ENCODE measurements at places on chromosomes 16 and 17.

DNA sequence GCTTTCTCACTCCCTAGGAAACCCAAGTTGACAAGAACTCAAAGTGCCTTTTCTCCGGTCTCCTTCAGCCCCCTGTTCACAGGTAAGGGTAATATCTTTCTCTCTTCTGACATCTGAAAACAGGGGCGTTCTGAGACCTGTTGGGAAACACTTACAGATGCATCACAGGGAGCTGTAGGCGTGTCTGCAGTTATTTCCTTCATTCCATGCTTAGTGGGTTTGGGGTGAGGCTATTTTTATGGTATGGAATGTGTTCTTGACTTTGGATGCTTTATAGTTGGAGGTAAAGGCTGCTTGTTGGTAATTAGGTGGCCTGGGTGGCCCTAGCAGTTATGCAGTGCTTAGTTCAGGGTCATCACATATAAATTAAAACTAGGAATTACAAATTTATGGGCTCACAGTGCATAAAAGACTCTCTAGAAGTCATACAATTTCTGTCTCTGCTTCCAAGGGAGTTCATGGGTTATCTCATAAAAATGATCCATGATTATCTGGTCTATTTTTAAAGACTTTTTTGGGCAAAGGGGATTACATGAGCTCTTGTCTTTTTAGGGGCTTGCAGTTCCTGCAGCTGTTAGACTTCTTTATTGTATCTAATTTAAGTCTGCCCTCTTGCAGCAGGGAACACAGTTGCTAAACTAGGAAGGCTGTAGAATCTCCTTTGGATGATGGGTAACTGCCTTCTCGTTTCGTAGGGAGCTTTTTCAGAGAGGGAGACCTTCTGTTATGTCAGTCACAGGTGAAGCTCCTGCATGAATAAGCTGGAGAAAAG is 10.2 kb downstream of the SOCS7 start:
- DNase-seq: no peak

DNA sequence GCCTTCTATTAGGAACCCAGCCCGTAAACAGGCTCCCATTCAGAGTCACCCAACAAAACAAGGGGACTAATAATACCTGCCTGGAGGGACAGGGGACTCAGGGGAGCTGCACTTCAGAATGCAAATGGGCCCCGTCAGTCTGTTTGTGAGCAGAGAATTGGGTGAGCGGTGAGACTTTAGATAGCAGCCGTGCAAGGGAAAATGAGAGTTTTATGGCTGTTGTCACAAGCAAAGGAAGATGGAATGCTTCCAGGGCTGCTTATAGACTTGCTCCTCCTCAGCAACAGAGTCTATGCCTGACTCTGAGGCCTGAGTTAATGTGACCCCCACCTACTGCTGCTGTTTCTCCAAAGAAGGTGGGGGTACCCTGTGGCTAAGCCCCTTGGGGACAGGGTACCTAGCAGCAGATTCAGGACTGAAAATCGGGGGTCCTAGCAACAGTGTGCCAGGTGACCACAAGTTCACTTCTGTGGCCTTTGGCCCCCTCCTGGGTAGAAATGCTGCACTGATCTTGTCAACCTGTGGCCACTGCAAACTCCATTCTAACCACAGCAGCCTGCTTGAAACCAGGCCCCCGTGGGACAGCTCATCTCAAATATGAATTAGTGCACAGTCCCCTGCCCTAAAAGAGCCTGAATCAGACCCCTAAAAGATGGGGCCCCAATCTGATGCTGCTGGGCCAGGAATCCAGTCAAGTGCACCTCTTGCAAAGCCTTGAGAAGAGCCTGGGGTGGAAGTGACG is 126.4 kb downstream of the C16orf78 start:
- DNase-seq: no peak

DNA sequence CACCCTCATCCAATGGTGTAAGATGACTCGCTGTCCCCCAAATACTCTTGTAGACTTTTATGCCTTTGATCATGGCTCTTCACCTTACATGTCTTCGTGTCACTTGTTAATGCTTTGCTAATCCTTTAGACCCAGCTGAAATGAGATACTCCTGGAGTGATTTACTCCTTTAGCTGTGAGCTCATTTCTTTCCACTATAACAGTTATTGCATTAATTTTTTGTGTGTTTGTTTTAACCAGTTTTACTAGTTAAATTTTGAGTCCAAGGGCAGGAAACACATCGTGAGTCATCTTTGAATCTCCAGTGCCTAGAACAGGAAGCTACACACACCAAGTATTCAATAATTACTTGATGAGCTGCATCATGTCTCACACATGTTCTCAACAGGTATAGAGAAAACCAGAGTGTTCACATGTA is 6.5 kb upstream of the CTCF start:
- DNase-seq: no peak

- no peak for DNase-seq
These were observed 25.0 kb downstream of the ZNF469 start for GRCh38 chr16:88407807-88408206.

- no peak for DNase-seq
These were observed 11.2 kb downstream of the ZNF771 start for GRCh38 chr16:30418350-30419181.

- peak; percentile 89 for DNase-seq
These were observed 2.0 kb downstream of the KDM6B start for GRCh38 chr17:7835814-7836595.

GRCh38 chr17:81518785-81519283 is 6.2 kb upstream of the ACTG1 start:
- DNase-seq: no peak

DNA sequence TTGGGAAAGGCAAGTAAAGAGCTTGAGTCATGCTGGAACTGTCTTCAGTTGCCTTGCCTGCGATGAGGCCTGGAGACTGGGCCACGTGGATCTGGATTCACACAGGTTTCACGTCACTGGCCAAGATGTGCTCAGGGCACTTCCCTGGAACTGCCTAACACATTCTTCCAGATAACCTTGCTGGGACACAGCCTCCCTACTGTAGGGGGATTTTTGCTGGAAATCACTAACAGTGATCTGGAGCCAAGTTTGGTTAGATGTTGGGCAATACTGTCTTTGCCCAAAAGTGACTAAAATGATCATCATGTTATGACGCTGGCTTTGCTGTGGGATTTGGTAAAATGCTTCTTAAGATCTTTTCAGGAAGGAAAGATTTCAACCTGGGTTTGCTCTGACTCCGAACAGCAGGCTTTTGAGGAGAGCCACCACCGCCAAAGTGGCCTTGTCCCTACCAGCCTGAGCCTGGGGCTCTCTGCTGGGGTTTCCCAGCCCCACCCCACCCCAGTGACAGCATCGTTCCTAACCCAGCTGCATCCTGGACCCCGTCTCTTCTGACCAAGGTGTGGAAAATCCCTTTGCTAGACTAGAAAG is 14.7 kb downstream of the C1QTNF1 start:
- no peak for DNase-seq

DNA sequence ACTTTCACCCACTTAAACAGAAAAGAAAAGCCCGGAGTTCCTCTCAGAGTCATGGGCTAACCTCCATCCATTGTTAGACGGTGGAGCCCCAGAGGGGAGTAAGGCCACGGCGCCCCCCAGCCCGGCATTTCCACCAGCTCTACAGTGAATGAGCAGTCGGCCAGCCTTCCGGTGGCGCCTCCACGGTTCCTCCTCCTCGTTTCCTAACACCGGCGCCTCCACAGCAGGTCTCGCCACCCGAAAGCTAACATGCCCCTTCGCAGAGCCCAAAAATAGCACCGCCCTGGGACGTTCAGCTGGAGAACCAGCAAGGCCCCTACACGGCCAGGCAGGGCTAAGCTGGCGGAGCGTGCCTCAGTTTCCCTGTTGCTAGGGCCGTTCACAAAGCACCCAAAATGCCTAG is 858 bp downstream of the MMD start:
- no peak for DNase-seq

GRCh38 chr16:57374067-57374534 is 1.8 kb downstream of the CX3CL1 start:
- no peak for DNase-seq

DNA sequence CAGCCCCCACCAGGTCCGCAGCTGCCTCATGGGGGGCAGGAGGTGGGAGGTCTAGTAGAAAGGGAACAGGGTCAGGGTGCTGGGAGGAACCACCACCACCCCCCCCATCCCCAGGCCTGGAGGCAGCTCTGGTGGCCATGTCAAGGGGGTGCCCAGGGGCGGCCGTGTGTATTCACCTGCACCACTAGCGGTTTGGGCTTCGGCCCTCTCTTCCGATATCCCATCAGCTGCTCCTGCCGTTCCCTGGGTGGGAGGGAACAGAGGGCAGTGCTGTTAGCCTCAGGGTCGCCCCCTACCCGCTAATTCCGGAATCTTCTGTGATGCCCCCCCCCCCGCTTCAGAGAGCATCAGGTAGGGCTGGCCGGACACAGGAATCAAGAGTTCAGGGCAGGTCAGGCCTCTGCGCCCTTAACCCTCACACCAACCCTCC is 3.8 kb downstream of the CBX4 start:
- DNase-seq: no peak

GRCh38 chr16:24009098-24009497 is 173.3 kb downstream of the PRKCB start:
- DNase-seq: no peak

DNA sequence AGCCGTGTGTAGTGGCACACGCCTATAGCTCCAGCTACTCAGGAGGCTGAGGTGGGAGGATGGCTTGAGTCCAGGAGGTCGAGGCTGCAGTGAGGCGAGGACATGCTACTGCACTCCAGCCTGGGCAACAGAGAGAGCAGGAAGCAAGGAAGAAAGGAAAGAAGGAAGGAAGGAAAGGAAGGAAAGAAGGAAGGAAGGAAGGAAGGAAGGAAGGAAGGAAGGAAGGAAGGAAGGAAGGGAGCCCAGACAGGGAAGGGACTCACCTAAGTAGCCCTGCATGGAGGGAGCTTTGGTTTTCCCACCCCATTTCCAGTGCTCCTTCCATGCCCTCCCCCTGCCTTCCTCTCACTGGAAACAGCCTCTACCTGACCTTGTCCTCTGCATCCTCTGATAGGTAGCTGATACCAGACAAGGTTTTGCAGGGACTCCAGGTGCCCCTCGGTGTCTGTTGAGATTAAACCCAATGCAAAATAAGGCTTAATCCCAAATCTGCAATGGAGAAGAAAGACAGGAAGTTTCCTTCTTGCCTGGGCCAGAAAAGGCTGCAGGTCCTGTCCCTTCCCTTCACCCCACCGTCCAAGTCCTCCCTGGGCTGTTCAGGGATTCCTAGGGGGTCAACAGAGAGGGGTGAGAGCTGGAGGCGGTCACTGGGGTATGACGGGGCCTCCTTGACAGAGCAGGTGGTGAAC is 21.5 kb upstream of the CA4 start:
- DNase-seq: no peak

- no peak for DNase-seq
These were observed 765 bp upstream of the ADORA2B start for GRCh38 chr17:15943971-15944758.

GRCh38 chr17:65457635-65458257 is 103.7 kb downstream of the AXIN2 start:
- no peak for DNase-seq

DNA sequence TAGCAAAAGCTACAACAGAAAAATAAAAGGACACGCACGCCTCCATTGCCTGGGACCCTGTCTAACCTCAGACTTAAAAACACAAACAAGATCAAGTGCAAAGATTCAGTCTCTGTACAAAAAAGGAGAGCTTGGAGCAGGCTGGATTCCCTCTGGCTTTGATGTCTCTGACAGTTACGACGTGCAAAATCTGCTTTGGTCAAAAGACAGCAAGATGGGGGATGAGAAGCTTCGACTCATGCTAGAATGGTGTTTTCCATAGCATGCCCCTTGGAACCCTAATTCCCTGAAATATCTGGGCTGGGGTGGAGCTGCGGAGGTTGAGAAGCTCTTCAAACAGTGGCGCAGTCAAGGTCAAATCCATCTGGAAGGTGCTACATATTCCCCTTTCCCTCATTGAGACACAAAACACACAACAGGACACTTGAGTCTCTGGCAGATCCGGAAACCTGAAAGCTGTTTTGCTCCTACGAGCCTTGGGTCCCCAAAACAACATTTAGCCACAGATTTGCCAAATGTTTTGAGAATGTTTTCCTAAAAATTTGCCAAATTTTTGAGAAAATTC is 9.1 kb downstream of the MYH11 start:
- no peak for DNase-seq

- no peak for DNase-seq
These were observed 36.2 kb downstream of the LDHD start for GRCh38 chr16:75080205-75081029.

DNA sequence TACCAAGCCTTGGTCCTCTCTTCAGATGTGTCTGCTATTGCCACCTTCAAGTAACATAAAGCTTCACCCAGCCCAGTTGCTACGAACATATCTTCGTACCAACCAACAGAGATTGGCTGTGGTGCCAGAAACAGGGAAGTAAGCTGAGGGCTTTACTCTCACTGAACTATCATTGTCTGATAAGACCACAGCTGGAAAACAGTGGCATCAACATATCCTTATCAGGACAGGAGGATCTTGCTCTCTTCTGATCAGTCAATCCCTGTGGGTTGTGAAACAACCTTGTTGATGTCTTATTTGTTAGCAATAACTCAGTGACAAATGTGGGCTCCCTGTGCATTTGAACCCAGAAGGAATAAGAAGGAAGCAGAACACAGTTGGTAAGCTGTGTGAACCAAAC is 446.3 kb upstream of the MAF start:
- DNase-seq: no peak

DNA sequence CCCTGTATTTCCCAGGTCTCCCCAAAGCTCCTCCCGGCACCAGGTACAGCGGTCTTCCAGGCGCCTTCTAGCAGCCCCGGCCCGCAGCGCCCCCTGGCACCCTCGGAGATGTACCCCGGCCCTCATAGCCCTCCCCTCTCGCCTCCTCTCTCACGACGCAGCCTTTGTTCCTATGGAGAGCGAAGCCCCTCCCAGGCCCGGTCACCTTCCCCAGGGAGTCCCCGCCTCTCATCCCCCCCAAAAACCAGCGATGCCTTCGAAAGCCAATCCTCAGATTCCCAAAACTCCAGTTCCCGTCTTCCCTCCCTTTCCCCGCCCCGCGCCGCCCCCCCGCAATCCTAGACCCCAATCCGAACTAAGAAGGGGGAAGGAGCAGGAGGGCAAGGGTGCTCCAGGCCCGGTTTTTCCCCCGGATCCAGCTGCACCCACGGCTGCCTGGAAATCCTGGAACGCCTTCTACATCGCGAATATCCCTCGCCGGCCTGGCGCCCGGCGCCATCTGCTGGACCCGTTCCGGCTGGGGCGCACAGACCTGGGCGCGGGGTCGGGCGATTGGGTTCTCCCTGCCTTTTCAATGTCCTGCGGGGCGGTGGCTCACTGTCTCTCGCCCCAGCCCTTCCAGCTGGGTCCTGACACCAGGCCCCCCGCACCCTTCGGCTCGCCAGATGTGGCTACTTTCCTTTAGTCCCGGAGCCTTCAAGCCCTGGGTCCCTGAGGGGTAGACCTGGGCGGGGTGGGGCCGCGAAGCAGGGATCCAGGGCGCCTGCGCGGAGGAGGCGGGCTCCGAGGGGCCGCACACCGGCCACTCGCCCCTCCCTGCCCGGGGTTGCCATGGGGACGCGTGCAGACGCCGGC is at the start of gene DNAH2:
Gene DNAH2, plus strand, starts transcription at position 844 of the 855 bp plus-strand sequence. CDS start 1,991 bp downstream, outside the sequence.
- peak; percentile 97 for DNase-seq

DNA sequence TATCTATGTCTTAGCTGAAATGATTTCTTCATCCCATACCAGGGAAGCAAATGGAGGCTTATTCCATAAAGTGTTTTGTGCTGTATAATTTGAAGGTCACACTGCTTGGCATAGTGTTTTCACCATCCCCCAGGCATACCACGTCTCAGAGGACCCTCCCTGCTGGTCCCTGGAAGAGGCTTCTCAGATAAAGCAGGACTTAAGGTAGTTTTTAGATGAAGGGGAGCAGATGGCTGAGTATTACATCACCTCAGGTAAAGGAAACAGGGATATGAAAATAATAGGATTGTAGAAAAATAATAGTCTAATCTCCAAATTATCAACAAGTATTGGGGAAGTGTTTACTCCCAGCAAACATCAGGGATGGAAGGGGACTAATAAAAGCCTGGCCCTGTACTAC is 7.3 kb upstream of the SMG1 start:
- DNase-seq: no peak

- DNase-seq: no peak
These were observed 37.8 kb downstream of the TIMM22 start for GRCh38 chr17:1034652-1035210.
